RPMI8226 (cell line): ENCODE measurements at places on chromosomes 3 and 15.

DNA sequence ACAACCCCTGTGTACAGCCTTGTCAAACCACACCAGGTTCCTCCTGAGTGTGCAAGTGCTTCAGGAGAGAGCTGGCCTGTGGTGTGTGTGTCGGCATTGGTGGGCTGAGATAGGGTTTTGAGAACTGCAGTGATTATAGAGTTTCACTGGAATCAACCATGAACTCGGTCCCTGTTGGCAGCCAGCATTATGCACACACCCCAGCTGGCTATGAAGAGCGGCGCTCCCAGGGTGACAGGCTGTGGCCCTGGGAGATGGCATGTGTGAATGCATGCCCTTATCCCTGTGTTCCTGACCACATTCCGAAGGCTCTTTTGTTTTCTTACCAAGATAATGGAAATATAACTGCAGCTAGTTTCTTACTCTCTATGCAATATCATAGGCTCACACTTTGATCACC, 101.8 kb downstream of the SNRK start:
- no peak for DNase-seq

DNA sequence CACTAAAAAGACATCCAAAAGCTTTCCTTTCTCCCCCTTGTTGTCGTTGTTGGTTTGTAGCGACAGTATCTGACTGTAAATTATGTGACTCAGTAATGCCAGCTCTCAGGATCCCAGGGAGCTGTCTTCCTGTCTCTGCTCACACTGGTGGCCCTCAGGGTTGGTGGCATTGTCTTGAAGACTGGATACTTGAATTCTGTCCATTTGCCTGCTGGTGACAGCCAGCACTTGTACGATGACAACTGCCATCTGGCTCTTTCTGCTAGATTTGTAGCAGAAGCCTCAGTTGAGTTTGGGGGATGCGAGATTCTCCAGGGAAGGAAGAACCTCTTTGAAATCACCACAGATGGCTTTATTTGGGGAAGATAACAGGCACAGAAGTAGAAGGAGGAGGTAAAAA, 120.8 kb downstream of the ARPP21 start:
- DNase-seq = no peak

- DNase-seq = no peak
These were observed 21.2 kb downstream of the CCR4 start for GRCh38 chr3:32972482-32973146.

DNA sequence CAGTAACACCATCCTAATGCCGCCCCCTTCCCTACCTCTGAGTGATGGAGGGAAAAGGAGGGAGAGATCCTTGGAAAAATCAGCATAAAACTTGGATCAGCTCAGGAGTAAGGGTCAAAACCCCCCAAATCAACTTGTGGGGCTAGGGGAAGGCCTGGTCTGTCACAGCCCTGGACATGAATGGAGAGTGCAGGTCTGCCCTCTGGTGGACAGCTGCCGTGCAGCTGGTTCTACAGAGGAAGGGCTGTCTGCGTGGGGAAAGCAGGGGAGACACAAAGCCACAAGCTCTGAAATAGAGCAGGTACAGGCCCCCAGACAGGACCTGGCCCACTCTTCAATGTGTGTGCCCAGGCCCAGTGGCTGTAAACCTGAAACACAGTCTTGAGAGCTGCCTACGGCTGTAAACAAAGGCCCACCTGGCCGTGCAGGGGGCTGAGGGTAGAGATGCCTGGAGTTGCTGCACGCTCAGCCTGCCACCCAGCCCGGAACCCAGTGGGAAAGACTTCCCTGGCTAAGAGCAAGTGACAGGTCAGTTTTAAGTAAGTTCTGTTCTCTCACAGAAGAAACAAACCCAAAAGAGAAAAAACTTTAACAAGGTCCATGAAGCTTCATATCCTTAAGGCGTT, 16.4 kb downstream of the CLK3 start:
- peak; percentile 78 for DNase-seq

DNA sequence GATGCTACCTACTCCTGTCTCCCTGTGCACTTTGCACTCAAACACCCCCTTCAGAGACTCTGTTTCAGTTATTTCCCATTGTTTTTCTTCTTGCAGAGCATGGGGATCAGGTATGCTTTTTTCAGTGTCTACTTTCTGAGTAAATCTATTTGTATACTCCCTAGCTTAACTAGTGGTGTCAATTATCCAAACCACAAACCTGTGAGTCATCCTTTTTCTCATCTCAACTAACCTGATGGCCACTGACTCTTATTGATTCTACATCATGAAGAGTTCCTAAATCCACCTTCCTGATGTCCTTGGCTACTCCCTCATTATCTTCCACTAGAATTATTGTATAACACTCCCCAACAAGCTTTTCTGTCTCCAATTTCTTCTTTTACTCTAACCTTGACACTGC, 68.0 kb downstream of the DIPK2A start:
- no peak for DNase-seq

DNA sequence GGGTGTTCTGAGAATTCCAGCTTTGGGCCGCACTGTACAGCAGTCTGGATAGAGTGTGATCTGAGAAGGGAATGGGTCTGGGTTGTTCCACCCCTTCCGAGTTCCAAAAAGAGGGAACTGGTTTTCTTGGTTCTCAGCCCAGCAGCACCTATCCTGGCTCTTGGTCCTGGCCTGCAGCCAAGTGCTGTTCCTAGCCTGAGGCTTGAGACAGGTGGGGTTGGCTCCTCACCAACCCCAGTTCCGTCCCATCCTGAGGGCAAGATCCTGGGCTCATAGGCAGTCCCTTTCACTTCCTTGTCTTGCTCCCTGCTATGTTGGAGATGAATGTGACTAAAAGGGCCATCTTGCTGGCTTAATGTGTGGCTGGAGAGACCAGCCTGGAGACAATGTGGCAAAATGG, 15.2 kb downstream of the IVD start:
- peak; percentile 80 for DNase-seq

GRCh38 chr3:14175383-14176037, 2.9 kb downstream of the XPC start:
- peak; percentile 15 for DNase-seq

GRCh38 chr15:95829062-95829461, 501.4 kb upstream of the NR2F2 start:
- no peak for DNase-seq
